ENCODE measurements at places on chromosomes 12 and 14.
A peak's percentile ranks its signal among the peaks of the same experiment; 100 is the strongest.

- no peak overlapping the region for H3K27ac ChIP-seq
- H3K36me3 ChIP-seq, result no peaks in the 10 kb centered on the region
- no peak overlapping the region for H3K4me3 ChIP-seq
- H3K27me3 ChIP-seq, result no peaks in the 10 kb centered on the region
- no peaks in the 10 kb centered on the region for H3K4me1 ChIP-seq
- DNase-seq, result no peak
These were observed 15.7 kb downstream of the MUCL1 start for GRCh38 chr12:54870048-54870447.

DNA sequence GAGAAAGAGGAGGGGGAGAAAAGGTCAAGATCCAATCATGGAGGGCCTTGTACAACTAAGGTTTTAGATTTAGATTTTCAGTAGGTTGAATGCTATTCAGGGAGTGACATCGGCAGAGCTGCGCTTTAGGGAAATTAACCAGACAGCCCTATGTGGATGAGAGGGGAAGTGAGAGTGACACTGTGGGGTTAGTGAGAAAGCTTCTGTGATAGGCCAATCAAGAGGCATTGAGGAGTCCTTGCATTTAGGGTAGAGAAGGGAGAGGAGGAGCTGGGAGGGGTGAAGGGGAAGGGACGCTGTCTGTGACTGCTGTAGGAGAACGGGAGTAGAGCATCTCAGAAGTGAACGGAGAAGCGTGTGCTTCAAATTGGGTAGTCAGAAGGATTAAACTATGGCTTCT lies 3.4 kb downstream of the HSD17B6 start:
- H3K36me3 ChIP-seq, result no peaks in the 10 kb centered on the region
- no peaks in the 10 kb centered on the region for H3K27me3 ChIP-seq
- H3K4me1 ChIP-seq, result peaks cover 5% of the 10 kb centered on the region
- DNase-seq, result no peak

DNA sequence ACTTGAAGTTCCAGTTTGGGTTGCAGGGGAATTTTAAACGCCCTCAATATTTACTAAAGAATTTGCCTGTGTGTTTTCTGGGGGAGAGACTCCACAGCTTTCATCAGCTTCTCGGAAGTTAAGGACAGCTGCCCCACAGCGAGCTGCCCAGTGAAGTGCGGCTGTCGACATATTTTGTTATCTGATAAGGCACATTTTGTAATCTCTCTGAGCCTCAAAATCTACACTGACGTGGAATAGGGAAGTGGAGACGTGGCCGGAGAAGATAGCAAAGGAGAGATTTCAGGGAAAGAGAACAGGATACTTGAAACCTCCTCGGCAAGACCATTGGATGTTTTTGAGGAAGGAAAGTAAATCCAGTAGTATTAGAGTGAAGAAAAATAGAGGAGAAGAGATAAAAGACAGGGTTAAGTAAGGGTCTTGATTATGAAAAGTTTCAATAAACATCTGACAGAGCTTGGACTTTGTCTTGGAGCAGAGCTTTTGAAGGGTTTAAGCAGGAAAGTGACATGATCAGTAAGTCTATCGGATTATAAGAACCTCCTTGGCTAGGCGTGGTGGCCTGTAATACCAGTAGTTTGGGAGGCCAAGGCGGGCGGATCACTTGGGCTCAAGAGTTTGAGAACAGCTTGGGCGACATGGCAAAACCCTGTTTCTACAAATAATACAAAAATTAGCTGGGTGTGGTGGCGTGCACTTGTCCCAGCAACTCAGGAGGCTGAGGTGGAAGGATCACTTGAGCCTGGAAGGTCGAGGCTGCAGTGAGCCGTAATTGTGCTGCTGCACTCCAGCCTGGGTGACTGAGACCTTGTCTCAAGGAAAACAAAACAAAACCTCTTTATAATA lies 1.1 kb downstream of the POLR3B start:
- no peaks in the 10 kb centered on the region for H3K36me3 ChIP-seq
- peak overlapping the region; percentile 97 for H3K4me3 ChIP-seq
- peaks cover 8% of the 10 kb centered on the region for H3K4me1 ChIP-seq
- H3K27ac ChIP-seq, result peak overlapping the region; percentile 99

DNA sequence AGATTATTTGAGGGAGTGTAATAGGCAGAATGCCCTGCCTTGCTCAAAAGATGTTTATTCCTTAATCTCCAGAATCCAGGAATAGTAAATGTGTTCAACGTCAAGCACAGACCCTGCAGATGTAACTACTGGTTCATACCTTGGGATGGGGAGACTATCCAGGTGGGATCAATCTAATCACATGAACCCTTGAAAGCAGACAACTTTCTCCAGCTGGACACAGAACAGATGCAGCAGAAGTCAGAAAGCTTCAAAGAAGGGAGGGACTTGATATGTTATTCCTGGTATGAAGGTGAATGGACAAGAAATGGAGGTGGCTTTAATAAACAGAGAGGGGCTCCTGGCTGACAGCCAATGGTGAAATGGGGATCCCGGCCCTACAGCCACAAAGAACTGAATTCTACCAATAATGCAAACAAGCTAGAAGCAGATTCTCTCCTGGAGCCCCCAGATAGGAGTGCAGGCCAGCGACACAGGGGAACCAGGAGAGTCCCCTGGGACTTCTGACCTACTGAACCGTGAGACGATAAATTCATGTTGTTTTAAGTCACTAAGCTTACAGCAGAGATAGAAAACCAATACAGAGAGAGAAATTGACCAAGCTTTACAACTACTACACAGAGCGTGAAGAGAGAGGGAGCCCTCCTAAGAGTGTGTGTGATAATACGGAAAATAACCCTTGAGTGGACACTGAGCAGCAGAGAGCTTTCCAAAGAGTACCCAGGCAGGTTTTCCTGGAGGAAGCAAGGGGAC lies 133.5 kb upstream of the TMEM132C start:
- H3K4me3 ChIP-seq, result no peak overlapping the region
- H3K36me3 ChIP-seq, result no peaks in the 10 kb centered on the region
- H3K27me3 ChIP-seq, result no peaks in the 10 kb centered on the region
- H3K4me1 ChIP-seq, result no peaks in the 10 kb centered on the region
- no peak overlapping the region for H3K27ac ChIP-seq

GRCh38 chr12:116881325-116881876 lies at the start of gene HRK:
Gene HRK, minus strand, starts transcription at chr12:116881441. Its CDS starts 134 bp downstream, at chr12:116881307.
- no peak within 1 kb of the TSS for H3K27ac ChIP-seq
- H3K36me3 ChIP-seq, result no peaks in the 10 kb centered on the region
- no peak for DNase-seq
- H3K4me1 ChIP-seq, result peaks cover 45% of the 10 kb centered on the region
- peak within 1 kb of the TSS; percentile 18 for H3K4me3 ChIP-seq
- peaks cover 60% of the 10 kb centered on the region for H3K27me3 ChIP-seq

DNA sequence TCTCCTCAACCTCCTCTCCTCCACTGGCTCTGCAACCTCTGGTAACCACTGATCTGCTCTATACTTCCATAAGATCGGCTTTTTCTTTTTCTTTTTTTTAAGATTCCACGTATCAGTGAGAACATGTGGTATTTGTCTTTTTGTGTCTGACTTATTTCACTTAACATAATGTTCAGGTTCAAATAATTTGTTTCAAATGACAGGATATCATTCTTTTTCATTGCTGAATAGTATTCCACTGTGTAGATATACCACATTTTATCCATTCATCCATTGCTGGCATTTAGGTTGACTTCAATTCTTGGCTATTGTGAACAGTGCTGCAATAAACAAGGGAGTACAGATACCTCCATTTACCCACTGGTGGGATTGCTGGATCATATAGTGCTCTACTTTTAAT lies 40.5 kb downstream of the NCKAP5L start:
- H3K36me3 ChIP-seq, result peaks cover 22% of the 10 kb centered on the region
- H3K27ac ChIP-seq, result no peak overlapping the region
- H3K27me3 ChIP-seq, result no peaks in the 10 kb centered on the region
- peaks cover 3% of the 10 kb centered on the region for H3K4me1 ChIP-seq
- no peak overlapping the region for H3K4me3 ChIP-seq
- no peak for DNase-seq

- no peak for DNase-seq
- H3K4me1 ChIP-seq, result peaks cover 47% of the 10 kb centered on the region
- H3K4me3 ChIP-seq, result no peak overlapping the region
- H3K27me3 ChIP-seq, result no peaks in the 10 kb centered on the region
- peak overlapping the region; percentile 54 for H3K27ac ChIP-seq
- no peaks in the 10 kb centered on the region for H3K36me3 ChIP-seq
These were observed 216.4 kb downstream of the SLC41A2 start for GRCh38 chr12:104741497-104742367.

All from spinal cord (tissue), 10 donors.